ENCODE measurements at places on chromosomes 6 and 20.
A peak's percentile ranks its signal among the peaks of the same experiment; 100 is the strongest.

- DNase-seq, result no peak
Observed at GRCh38 chr6:47300417-47300816, 9.3 kb downstream of the TNFRSF21 start.

DNA sequence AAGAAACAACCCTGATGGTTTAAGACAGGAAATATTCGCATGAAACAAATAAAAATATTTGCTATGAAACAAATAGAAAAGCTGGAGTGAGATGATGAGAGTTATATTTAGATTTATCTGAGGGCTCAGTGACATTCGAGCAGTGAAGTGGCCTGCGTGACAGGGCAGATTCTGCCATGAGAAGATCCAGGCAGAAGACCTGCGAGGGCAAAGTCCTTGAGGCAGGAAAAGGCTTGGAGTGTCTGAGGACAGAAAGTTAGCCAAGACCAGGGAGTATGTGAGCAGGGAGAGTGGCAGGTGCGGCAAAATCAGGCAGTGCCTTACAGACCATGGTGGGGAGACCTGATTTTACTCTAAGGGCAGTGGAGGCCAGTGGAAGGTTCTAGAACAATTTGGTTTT is 66.9 kb upstream of the RIN2 start:
- no peak for DNase-seq

- no peak for DNase-seq
Observed at GRCh38 chr6:26366504-26366903, 1.5 kb downstream of the BTN3A2 start.

DNA sequence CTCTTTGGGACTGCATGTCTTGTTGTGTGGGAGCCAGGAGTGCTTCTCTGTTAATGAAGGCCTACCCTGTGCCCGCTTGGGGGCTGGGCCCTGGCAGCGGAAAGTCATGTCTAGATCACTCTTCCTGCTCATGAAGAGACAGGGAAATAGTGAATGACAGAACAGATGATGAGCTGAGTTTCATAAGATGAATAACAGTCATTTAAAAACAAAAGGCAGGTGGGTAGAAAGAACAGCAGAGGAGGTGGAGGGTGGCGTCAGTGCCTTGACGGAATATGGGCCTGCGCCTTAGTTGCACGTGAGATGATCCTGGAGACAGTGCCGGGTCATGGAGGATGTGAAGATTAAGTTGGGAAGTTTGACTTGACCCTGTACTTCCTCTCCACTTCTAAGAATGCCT is 85.5 kb downstream of the ARID1B start:
- no peak for DNase-seq

- peak; percentile 79 for DNase-seq
Observed at GRCh38 chr6:27472182-27472616, 706 bp downstream of the ZNF184 start.

DNA sequence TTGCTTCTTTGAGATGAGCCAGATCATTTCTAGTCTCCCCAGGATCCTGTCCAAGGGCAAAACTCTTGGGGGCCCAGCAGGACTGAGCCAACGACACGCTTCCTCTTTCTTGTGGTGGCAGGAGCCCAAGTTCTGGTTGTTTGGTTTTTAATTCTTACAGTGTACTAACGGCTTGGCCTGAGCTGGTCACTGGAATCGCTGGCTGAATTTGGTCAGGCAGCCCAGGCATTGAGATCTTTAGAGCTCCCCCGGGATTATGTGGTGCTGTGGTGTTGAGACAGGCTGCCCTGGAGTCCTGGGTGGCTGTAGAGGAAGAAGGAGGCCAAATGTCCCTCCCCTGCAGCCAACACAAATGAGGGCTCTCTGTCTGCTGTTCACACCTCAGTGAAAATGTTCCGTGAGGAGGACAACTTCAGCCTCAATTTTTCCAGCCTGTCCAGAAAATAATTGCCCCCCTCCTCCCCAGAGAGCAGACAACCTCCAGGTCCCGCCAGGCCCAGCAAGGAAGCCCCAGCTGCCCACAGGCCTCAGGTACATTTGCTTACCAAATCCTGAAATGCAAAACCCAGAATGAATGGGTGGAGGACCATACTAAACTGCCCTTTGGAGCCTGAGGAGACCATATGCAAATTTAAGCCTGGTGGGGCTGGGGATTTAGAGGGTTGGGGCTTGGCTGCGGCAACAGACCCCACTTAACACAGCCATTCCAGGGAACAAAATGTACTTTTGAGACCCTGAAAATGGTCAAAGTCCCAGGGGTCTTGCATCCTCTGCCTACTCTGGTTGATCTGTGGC is 23.6 kb downstream of the BNIP5 start:
- DNase-seq, result no peak

DNA sequence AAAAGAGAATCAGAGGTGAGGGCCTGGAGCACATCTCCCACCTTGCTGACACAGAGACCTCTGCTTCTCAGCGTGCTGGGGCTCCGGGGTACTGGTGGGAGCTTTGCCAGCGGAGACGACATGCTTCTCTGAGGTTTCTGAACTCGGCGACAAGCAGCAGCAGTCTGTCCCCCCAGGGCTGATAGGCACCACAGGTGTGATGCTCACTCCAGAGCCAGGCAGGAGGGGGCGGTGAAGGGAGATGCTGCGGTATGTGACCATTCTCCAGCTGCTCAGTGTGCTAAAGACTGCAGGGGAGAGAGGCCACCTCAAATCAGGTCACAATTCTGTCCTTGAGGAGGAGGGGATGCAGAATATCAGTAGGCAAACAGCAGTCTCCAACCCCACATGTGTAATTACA is 219.9 kb downstream of the ALDH8A1 start:
- DNase-seq, result no peak

GRCh38 chr20:41380551-41381193 is 14.1 kb upstream of the EMILIN3 start:
- no peak for DNase-seq

- DNase-seq, result no peak
Observed at GRCh38 chr6:161804838-161805237, 531.0 kb upstream of the AGPAT4 start.

GRCh38 chr6:159919800-159920199 is 29.0 kb downstream of the MAS1 start:
- peak; percentile 2 for DNase-seq

DNA sequence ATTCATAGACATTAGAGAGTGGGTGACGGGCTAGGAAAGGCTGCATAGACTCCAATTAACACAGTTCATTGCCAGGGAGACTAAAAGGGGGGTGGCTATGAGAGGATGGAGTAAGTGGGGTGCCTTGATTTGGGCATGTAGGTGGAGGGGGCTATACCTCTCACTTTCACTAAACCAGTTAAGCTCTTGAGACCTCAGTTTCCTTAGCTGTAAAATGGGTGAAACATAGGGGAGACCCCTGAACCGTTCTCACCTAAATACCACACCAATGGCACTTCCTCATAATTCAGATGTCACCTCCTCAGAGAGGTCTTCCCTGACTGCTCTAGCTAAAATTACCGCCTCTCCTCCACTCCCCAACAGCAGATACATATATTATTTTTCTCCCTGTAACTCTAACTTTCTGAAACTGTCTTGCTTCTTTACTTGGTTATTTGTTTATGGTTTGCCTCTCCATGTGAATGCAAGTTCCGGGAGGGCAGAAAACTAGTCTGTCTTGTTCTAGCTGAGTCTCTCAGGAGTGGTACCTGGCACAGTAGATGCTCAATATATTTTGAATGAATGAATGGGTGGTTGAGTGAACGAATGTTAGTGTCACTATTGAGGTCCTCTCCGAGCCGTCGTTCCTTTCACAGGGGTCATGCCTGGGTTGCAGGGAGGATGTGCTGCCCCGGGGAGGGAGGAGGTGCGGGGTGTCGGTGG is 615 bp upstream of the EYA2 start:
- DNase-seq, result no peak

Data from activated CD8-positive, alpha-beta memory T cell treated with anti-CD3 and anti-CD28 coated beads, Interleukin-2, amount 50 U/mL, for 48 hours (primary cell).